Stromal cell of bone marrow (primary cell): ENCODE measurements at places on chromosomes 6 and 20.

DNA sequence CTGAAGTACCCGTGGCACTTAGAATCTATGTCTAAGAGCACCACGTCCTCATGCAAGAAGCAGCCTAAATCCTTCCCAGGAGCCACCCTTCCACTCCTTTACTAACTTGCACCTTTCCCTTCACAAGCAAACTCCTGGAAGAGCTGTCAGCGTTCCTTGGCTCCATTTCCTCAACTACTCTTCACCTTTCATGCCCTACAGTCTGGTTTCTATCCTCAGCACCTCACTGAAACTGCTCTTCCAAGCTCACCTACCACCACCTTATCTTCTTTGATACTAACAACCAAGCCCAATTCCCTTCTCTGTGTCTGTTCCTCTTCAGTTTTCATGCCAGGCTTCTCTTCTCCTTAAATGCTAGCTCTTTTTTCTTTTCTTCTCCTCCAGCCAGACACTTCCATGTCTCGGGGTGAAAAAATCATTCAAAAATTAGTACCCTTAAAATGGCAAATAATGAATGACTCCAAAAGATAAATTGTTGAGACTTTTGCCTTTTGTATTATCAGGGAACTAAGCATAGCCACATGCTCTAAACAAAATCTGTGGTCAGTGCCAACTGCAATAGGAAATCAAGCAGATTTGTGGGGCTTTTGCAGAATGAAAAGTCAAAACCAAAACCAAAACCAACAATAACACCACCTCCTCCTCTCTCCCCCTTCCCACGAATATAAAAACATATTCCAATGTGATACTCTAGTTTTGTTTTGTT is 149.6 kb upstream of the KCNK16 start:
- DNase-seq: no peak

DNA sequence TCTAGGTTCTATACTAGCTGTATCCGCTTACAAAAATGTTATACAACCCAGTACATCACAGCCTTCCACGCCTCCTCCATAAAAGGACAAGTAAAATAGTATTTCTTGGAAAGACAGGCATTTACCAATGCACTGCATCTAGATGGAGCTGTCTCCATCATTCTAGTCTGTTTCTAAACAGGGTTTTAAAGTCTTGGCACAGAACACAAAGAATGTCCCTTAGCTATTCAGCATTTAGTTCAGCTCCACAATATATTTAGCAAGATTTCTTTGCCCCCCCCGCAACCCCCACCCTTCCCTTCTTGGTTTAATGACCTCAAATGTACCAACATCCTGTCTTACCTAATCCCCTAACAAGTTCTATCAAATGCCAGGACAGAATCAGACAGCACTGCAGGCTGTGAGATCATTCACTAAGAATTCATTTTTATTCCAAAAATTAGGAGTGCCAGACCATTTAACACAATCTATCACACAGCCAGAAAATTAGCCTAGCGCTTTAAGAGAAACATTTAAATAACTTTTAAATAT is 198.6 kb downstream of the BACH2 start:
- peak; percentile 86 for DNase-seq

- DNase-seq: no peak
Observed at GRCh38 chr20:24915892-24916291, 33.2 kb upstream of the CST7 start.

GRCh38 chr20:32595143-32595542 is 10.0 kb upstream of the NOL4L start:
- no peak for DNase-seq

- no peak for DNase-seq
Observed at GRCh38 chr20:62735331-62735821, 26.7 kb downstream of the NTSR1 start.

GRCh38 chr20:15317546-15318232 is 980.3 kb upstream of the FLRT3 start:
- DNase-seq: no peak

DNA sequence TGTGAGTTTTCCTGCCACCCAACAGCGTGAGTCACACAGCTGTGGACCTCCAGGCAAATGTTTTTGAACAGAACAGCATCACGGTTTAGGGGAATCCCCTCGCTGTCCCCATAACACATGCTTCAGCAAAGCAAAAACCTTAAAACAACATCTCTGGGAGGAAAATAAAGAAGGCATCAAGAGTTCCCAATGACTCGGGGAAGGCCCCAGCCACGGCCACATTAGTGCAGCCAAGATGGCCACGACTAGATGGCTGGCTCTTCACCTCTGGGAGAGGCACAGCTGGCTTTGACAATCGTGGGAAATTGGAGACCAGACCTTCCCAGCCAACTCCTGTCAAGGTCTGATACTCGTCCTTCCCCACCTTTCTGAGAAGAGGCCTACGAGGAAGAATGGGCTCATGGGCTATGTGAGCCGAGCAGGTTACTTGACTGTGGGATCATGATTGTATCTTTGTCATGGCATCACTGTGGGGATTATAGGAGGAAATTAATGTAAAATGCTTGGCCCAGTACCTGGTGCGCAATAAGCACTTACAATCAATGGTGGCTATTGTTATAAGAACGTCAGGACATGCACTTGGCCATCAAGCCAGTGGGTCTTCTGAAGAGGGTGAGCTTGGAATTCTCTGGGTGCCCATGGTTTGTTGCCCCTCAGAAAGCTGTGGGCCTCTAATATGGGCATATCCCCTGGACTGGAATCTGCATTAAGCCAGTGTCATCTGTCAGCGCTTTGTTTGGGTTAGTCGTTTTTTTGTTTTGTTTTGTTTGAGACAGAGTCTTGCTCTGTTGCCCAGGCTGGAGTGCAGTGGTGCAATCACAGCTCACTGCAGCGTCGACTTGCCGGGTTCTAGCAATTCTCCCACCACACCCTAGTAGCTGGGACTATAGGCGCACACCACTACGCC is 43.6 kb downstream of the FGD2 start:
- peak; percentile 50 for DNase-seq

- DNase-seq: no peak
Observed at GRCh38 chr20:52132337-52132736, 59.2 kb downstream of the ZFP64 start.

GRCh38 chr6:33428224-33428965 is 8.5 kb downstream of the SYNGAP1 start:
- no peak for DNase-seq

DNA sequence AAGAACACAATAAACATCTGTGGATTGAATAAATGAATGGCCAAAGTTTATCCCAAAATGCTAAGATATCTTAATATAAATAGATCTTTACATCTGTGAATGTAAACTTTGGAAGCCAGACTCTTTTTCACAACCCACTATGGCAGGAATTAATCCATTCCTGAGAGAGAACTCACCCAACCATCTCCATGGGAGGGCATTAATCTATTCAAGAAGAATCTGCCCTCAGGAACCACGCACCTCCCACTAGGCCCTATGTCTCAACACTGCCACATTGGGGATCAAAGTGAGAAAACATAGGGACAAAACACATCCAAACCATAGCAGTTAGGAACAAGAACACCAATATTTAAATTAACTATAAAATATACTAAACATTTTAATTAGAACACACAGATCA is 3.4 kb downstream of the UBE3D start:
- DNase-seq: no peak

- no peak for DNase-seq
Observed at GRCh38 chr6:36033935-36034334, 6.3 kb downstream of the MAPK14 start.
